ENCODE measurements at places on chromosomes 16 and 17.

GRCh38 chr17:34487626-34488025 is 91.8 kb upstream of the TMEM132E start:
- DNase-seq = no peak

GRCh38 chr17:34974794-34975785 is 5.2 kb upstream of the LIG3 start:
- no peak for DNase-seq

DNA sequence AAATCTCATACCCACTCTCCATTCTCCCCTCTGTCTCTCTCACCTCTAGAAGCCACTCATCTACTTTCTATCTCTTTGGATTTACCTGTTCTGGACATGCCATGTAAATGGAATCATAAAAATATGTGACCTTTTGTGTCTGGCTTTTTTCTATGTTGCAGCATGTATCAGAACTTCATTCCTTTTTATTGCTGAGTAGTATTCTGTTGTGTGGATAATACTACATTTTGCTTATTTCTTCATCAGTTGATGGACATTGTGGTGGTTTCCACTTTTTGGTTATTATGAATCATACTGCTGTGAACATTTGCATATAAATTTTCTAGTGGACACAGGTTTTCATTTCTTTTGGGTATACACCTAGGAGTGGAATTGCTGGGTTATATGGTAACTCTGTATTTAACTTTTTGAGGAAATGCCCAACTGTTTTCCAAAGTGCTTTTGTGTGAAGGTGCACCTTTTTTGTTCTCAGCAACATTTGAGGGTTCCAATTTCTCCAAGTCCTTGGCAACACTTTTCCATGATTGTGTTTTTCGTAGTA is 18.2 kb downstream of the MRTFB start:
- DNase-seq = no peak

DNA sequence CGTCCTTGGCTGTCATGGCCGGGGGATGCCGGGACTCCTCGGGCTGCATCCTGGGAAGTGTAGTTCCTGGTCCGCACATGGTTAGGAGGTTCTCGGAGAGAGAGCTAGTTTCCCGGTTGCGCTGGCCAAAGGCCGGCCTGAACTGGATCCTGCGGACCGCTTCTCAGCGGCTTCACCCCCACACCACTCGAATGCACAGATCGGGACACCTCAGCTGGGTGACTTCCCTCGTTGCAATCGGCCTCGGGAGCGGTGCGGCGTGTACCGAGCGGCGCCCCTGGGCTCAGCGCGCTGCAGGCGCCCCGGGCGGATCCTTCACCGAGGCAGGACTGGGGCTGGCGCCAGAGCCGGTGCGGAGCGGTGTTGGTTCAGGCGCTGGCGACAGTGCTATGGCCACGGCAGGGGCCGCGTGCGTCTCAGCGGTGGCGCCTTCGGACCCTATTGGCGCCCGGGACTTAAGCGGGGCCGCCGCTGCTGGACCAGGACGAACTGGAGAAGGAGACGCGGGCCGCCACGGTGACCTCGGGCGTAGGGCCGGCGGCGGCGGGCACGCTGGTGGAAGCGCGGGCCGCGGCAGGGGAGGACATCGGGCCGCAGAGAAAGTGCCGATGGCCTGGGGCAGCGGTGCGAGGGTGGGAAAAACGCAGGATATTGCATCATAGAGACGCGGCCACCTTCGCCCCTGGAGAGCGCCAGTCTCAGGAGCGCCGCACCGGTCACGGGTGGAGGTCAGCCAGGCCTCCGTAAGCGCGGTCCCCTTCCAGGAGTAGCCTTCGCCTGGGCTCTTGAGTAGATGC is 11.4 kb downstream of the ZNF629 start:
- DNase-seq = peak; percentile 82

DNA sequence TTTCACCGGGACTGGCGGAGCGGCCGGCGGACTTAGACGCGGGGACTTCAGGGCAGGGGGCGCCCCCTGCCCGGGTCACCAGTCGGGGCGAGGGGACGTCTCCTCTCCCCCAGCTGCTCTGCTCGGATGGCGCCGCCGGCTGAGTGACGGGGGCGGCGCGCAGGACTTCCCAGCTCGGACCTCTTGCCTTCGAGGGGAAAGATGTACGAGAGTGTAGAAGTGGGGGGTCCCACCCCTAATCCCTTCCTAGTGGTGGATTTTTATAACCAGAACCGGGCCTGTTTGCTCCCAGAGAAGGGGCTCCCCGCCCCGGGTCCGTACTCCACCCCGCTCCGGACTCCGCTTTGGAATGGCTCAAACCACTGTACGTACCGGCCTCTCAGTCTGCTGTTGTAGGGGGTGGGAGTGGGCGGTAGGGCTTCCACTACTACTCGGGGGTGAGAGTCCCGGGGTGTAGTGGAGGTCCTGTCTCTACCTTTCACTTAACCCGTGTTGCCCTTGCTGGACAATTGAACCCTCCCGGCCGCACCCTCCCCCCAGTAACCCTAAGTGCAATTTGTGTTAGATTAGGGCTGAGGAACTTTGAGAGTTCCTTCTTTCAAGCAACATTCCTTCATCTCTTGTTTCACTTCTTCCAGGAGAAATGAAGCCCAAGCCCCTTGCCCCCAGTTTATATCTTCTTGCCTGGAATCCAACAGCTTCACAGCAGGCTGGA is 21.9 kb downstream of the GJD3 start:
- no peak for DNase-seq

GRCh38 chr17:38894276-38894675 is 24.4 kb downstream of the LASP1 start:
- no peak for DNase-seq

- no peak for DNase-seq
Observed at GRCh38 chr17:40309949-40310510, 1.1 kb downstream of the RARA start.

DNA sequence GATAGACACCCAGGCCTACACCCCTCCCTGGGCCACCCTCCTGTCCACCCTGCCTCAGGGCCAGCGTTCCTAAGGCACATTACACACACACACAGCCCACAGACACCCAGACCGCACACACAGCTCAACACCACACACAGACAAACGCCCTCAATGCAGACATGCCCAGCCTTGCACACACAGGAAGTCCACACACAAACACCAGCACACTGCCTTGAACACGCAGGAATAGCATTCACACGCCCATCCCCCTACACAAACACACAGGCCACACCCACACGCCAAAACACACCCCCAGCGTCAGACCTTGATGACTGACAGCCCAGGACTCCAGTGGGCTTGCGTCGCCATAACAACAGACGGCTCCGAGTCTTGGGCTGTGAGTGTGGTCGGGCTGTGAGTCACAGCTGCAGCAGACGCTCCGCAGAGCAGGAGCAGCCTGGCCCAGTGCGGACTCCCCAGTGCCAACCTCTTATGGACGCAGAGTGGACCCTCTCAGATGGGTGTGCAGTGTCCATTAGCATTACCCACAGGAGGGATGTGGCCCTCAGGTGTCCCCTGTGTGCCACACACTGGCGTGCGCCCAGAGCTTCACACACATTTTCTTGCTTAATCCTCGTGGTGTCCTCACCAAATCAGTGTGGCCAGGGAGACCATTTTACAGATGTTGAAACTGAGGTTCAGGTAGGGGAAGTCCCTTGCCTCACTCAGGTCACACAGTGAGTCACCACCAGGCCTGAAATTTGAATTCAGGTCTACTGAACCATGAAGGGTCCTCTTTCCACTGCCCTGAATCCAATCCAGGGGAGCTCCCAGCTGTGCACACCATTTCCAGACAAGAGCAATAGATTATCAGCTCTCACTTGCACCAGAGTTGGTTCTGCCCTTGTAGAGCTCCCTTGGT is 17.8 kb upstream of the RAI1 start:
- DNase-seq = no peak

GRCh38 chr17:61488878-61489718 is 36.9 kb downstream of the TBX4 start:
- DNase-seq = no peak

DNA sequence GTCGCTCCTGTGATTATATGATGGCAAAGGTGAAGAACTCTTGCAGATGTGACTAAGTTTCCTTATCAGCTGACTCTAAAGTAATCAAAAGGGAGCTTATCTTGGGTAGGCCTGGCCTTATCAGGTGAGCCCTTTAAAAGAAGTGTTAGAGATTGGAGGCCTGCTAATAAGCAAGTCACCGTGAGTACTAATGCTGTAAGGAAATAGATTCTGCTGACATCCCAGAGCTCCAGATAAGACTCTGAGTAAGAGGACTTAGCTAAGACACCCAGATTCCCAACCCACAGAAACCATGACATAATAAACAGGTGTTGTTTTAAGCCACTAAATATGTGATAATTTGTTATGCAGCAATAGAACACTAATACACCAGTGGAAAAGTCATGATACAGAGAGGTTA is 99.9 kb upstream of the FAM20A start:
- DNase-seq = no peak

DNA sequence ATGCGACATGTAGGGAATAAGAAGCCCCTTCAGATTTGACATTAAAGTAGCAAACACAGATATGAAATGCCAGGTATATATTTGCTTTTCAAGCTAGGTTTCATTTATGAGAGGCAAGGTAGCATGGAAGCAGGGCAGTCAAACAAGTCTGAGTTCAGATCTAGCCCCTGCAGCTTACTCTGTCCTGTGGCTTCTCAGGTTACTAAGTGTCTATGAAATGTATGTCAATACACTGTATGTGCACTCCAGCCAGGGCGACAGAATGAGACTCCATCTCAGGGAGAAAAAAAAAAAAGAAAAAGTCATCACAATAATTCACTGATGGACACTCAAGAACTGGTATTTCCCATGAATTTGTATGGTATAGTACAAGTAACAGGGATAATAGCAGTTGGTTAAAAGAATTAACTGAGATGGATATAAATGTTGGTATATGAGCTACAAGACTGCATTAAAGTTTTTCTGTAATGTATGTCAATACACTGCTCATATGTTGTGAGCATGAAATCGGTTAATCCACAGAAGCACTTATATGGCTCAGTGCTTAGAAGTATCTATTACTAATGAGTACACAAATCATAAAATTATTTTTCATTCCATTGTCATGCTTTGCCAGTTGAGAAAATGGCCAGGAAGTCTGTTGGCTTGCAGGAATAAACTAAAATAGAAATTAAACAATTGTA is 2.9 kb upstream of the WSB1 start:
- no peak for DNase-seq

GRCh38 chr16:67758006-67758405 is 38.9 kb upstream of the GFOD2 start:
- no peak for DNase-seq

DNA sequence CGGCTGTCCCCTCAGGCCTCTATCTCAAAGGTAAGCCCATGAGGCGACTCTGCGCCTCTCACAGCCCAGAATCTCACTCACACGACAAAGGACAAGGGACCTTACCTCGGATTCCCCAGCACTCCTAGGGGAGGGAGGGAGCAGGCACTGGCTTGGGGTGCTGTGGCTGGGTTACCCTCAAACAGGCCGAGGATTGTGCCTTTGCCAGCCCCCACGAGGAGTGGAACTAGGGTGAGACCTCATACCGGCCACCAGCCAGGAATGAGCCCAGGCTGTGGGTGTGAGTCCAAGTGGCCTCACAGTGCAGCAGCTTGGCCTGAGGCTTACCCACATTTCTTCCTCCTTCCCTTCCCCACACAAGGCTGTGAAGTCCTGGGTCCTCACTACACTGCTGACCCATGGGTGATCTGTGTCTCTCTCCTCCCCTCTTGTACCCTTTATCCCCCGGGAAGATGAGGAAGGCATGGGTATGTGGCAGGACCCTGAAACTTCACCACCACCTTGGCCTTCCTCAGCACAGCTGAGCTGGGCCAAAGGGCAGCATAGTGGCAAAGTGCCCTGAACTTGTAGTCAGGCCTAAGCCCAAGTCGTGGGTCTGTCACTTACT is 5.9 kb downstream of the PROCA1 start:
- no peak for DNase-seq

GRCh38 chr17:17507465-17508011 is 11.3 kb upstream of the RASD1 start:
- DNase-seq = no peak

- no peak for DNase-seq
Observed at GRCh38 chr16:89024546-89025060, 47.6 kb upstream of the CBFA2T3 start.

- no peak for DNase-seq
Observed at GRCh38 chr16:57159447-57159846, 26.4 kb downstream of the PSME3IP1 start.

- DNase-seq = no peak
Observed at GRCh38 chr17:50631908-50632571, 2.6 kb upstream of the ABCC3 start.

DNA sequence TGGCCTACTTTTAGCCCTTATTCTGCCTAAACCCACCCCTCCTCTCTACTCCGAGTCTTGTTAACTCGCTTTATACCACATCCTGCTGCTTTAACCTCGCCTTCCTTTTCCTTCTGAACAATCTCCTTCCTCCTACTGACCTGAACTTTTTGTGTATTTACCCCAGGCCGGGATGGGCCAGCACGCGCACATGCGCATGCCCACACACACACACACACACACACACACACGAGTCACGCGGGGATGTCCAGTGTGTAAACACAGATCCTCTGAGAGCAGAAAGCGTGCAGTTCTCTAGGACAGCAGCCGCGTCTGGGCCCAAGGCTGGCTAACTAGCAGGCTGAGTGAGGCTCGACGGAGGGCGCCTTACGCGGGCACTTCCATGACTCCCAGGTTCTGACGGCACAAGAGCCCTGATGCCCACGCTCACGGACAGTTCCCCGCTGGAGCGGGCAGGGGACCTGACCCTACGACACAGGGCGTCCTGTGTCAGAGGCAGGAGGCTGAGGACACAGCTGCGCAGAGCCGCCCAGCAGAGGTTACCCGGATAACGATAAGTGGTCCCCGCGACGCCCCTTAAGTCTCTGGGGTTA is 610 bp downstream of the PIK3R5 start:
- DNase-seq = no peak

DNA sequence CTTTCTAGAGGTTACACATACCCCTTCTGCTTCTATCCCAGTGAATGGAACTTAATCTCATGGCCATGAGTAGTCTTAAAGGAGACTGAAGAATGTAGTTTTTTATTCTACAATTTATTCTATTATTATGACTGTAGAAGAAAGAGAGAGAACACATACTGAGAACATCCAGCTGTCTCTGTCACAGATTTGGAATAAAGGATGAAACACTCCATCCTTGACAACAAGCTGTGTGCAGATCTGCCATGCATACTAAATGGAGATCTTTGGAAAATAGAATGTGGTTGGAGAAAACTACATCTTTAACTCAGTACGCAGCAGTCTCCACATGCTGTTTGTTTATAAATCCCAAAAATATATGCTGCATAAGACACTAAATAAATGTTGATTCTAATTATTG is 54.1 kb upstream of the NUDT7 start:
- no peak for DNase-seq

DNA sequence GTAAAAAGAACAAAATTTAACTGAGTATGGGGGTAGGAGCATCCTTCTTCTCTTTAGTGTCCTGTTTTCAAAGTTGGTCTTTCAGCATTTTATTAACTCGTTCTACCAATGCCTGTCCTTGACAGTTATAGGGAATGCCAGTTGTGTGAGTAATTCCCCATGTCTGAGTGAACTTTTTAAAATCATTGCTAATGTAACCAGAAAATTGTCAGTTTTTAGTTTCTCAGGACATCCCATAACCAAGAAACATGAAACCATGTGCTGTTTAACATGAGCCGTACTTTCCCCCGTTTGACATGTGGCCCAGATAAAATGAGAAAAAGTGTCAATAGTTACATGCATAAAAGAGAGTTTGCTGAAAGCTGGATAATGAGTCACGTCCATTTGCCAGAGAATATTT is 71.4 kb upstream of the ARL4D start:
- no peak for DNase-seq

- DNase-seq = no peak
Observed at GRCh38 chr16:30186782-30187555, 3.6 kb downstream of the CORO1A start.

- no peak for DNase-seq
Observed at GRCh38 chr16:47196457-47196856, 52.7 kb upstream of the NETO2 start.

Data from NCI-H1930 (cell line).